ENCODE measurements at places on chromosomes 7 and 10. TPM values are rescaled to one million over a fixed set of nuclear protein-coding genes. Genes with fewer than 3 reads are reported as not detected.

The CTAGE4 gene
- not detected for total RNA-seq

The PRF1 gene
- total RNA-seq = not detected

The C10orf62 gene
- total RNA-seq = 0.10 TPM

The RTKN2 gene
- 1.1 TPM for total RNA-seq

The HYAL4 gene
- 0.86 TPM for total RNA-seq

The NKX1-2 gene
- not detected for total RNA-seq

The SYT15B gene
- total RNA-seq = 0.65 TPM

The BICC1 gene
- total RNA-seq = 0.48 TPM

The STEAP1B gene
- 37.2 TPM for total RNA-seq

The RSBN1L gene
- total RNA-seq = 12.3 TPM

The NODAL gene
- not detected for total RNA-seq

The CALHM1 gene
- total RNA-seq = not detected

The POM121 gene
- 10.8 TPM for total RNA-seq

The DGKB gene
- total RNA-seq = not detected

The DUSP5 gene
- 16.1 TPM for total RNA-seq

The FAM20C gene
- total RNA-seq = 6.5 TPM

The SMKR1 gene
- total RNA-seq = not detected

The IFIT2 gene
- 2.7 TPM for total RNA-seq

The BNIP3 gene
- total RNA-seq = 83.6 TPM

The MYOZ1 gene
- total RNA-seq = not detected

The PRR15 gene
- total RNA-seq = 0.48 TPM

All from vein endothelial cell (primary cell).